ENCODE measurements at places on chromosomes 3 and 15.

DNA sequence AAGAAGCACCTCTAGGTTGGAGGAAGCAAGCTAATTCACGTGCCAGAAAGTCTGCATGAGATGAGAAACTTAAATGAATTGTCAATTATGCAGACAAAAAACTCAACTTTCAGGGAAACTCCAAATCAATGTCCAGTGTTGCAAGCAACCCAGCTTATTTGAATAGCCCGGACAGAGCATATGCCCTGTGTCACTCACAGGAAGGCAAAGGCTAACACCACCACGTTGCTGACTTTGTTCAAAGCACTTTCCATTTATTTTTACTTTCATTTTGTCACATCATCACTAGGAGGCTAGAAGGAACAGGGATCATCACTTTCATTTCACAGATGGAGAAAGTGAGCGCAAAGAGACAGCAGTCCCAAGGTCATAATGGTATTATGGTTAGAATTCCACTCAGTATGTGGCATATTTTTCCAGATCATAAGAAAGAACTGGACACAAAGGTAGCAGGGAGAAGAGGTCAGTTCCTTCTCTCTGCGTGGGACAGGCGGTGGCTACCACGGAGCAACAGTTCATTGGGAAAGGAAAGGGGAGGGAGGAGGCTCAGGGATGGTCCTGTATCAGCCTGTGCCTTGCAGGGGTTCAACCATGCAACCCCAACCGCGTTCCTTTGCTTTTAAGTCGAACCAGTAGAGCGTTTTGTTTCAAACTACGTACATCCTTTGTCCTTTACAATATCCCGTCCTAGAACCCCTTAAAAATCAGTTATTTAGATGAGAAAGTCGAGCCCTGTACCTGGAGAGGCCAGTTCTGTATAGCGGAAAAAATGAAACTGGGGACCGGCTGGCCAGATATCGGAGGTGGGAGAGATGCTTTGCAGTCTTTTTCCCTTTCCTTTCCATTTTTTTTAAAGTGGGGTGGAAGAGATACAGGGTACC lies 1.1 kb downstream of the HEG1 start:
- DNase-seq, result no peak

- DNase-seq, result no peak
These were observed 8.2 kb downstream of the PRKCD start for GRCh38 chr3:53169045-53169831.

- no peak for DNase-seq
These were observed 3.2 kb downstream of the TNIK start for GRCh38 chr3:171456765-171457606.

DNA sequence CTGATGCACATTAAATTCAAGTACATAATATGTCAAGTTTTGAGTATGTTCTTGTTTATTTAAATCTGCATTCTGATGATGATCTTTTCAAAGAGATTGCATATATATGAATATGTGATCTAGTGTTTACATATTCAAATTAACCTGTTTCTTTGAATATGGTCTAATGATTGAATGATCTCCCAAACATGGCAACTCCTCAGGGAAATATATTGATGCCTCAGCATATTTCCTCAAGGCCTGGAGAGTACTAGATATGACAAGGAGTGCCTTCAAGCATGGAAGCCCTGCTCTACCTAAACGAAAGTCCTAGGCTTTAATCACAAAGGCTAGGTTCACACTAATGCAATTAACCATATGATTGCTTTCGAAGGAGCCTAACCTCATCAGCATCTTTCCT lies 532.8 kb downstream of the ZIC1 start:
- no peak for DNase-seq

DNA sequence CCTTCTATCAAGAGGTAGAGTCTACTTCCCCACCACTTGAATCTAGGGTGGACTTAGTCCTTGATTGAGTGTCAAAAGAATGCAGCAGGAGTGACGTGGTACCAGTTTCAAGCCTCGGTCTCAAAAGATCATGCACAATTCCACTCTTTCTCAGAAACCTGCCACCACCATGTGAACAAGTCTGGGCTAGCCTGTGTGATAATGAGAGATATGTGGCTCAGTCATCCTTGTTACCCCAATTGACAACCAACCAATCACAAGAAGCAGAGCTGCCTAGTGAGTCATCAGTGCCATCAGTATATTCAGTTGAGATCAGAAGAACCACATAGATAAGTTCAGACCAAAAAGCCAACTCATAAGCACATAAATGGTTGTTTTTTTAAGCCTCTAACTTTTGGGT lies 374.5 kb downstream of the IL20RB start:
- DNase-seq, result no peak

- DNase-seq, result peak; percentile 10
These were observed 1.7 kb downstream of the EPB42 start for GRCh38 chr15:43218908-43219706.

GRCh38 chr3:136958939-136959338 lies 1.2 kb downstream of the IL20RB start:
- DNase-seq, result no peak

DNA sequence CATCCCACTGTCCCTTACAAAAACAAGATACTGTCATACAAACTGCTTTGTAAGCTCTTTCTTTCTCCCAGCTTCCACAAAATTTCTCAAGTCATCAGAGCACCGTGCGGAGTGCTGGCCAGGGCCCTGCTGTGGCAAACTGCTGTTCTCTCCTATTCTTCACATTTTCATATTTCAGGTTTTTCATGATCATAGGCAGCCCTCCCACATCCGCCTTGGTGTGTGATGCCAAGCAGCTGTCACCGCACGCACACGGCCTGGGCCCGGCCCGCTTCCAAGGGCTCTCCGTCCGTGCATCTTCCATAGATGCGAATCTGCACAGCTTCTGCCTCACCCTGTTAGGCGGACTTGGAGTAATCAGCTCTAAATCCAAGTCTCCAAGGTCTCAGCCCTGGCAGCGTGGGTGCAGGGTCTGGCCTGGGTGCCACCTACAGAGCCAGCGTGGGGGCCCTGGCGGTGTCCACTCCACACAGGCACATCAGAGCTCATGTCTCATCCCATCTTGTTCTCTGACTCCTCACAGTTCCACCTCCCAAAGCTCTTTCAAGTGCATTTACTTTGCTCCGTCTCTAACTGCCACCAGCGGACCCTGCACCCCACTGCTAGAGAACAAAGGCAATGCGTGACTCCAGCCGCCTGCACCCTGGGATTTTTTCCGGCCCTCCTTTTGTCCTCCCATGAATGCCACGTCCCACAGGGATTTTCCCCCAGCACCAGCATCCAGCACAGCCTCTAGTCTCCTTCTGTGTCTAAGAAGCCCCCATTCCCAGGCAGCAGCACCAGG lies 27.2 kb downstream of the CYFIP1 start:
- no peak for DNase-seq

DNA sequence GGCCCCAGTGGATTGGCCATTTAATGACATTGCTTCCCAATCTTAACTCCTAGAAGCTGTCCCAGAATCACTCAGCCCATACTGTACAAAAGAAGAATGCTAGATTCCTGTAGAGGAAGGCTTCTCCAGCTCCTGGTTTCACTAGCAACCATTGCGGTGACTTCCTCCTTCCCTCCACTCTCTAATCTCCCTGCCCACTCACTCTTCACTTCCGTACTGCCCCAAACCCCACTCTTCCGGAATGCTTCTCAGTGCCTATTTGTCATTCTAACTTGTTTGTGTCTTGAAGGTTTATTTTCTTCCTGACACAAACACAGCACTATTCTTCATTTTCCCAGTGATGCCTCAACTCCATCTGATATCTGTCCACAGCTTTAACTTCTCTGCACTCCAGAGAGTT lies 97.1 kb upstream of the SPATA16 start:
- no peak for DNase-seq

All from stimulated activated CD4-positive, alpha-beta T cell treated with anti-CD3 and anti-CD28 coated beads, Interleukin-1b, Interleukin-23, amount 100 ng/mL, for 48 hours (primary cell).